AG04450 (cell line): ENCODE measurements at places on chromosomes 3 and 15. TPM values are rescaled to one million over a fixed set of nuclear protein-coding genes. Genes with fewer than 3 reads are reported as not detected.

Gene C2CD4B
- polyA plus RNA-seq, result not detected in 2 replicates

Gene GHSR
- not detected in 2 replicates for polyA plus RNA-seq

Gene CNTN6
- not detected in 2 replicates for polyA plus RNA-seq

Gene LINGO1
- polyA plus RNA-seq, result not detected in 2 replicates

Gene DLL4
- polyA plus RNA-seq, result 1.5 and 2.6 TPM in 2 replicates

Gene CTXN2
- polyA plus RNA-seq, result not detected in 2 replicates

Gene ZBED2
- polyA plus RNA-seq, result 0.11 and 0.14 TPM in 2 replicates

Gene CIB2
- 2.7 and 3.7 TPM in 2 replicates for polyA plus RNA-seq

Gene CHST13
- not detected in 2 replicates for polyA plus RNA-seq

Gene ITPKA
- 0.92 and 1.5 TPM in 2 replicates for polyA plus RNA-seq

Gene DAG1
- 29.5 and 34.2 TPM in 2 replicates for polyA plus RNA-seq

Gene ZFAND6
- 132 and 166 TPM in 2 replicates for polyA plus RNA-seq

Gene SAMMSON
- polyA plus RNA-seq, result not detected in 2 replicates

Gene SEMA7A
- 7.5 and 11.4 TPM in 2 replicates for polyA plus RNA-seq

Gene NR2E3
- 0.16 and 0.29 TPM in 2 replicates for polyA plus RNA-seq

Gene HCLS1
- 0.51 and 0.69 TPM in 2 replicates for polyA plus RNA-seq

Gene CISH
- 2.4 and 4.1 TPM in 2 replicates for polyA plus RNA-seq

Gene ULK3
- polyA plus RNA-seq, result 14.2 and 18.6 TPM in 2 replicates

Gene CEP97
- polyA plus RNA-seq, result 2.4 TPM in 2 replicates

Gene GABRR3
- not detected in 2 replicates for polyA plus RNA-seq

Gene AMOTL2
- polyA plus RNA-seq, result 74.5 and 78.9 TPM in 2 replicates

Gene BFSP2
- polyA plus RNA-seq, result not detected in 2 replicates

Gene GOLGA8G
- not detected in 2 replicates for polyA plus RNA-seq

Gene KAT2B
- polyA plus RNA-seq, result 4.6 and 5.5 TPM in 2 replicates

Gene MOBP
- not detected in 2 replicates for polyA plus RNA-seq

Gene FHIT
- polyA plus RNA-seq, result 0.17 and 0.26 TPM in 2 replicates

Gene TMEM158
- polyA plus RNA-seq, result 24.7 and 25.1 TPM in 2 replicates

Gene PCOLCE2
- 0.96 and 1.1 TPM in 2 replicates for polyA plus RNA-seq

Gene CD200R1
- polyA plus RNA-seq, result not detected in 2 replicates

Gene MESP1
- 0.17 and 0.30 TPM in 2 replicates for polyA plus RNA-seq

Gene CATSPER2
- 0.87 and 0.96 TPM in 2 replicates for polyA plus RNA-seq
